Esophagus squamous epithelium (tissue), 5 donors: ENCODE measurements at places on chromosomes 13 and 19. TPM values are rescaled to one million over a fixed set of nuclear protein-coding genes. Genes with fewer than 3 reads are reported as not detected.

- H3K36me3 ChIP-seq: peaks cover 12% of the 10 kb centered on the region
- H3K4me3 ChIP-seq: no peak overlapping the region
- H3K27me3 ChIP-seq: no peaks in the 10 kb centered on the region
- no peak for DNase-seq
- no peaks in the 10 kb centered on the region for H3K4me1 ChIP-seq
Observed at GRCh38 chr13:20571676-20572075, 4.7 kb downstream of the IFT88 start.

DNA sequence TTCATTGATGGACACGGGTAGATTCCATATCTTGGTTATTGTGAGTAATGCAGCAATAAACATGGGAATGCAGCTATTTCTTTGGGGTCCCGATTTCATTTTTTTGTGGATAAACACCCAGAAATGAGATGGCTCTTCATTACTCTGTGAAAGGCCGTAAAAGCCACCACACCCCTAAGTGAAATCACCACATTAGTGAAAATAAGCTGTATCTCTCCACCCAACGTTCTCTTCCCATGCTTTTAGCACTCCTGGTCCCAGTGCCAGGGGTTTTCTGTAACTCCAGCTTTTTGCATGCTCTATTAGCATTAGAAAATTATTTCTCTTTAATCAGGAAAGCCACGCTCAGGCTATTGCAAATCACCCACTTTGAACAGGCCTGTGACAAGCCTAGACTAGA, 15.8 kb downstream of the CHAMP1 start:
- H3K27ac ChIP-seq: no peak overlapping the region
- DNase-seq: no peak
- no peaks in the 10 kb centered on the region for H3K27me3 ChIP-seq
- H3K4me1 ChIP-seq: peaks cover 20% of the 10 kb centered on the region
- H3K4me3 ChIP-seq: no peak overlapping the region
- no peaks in the 10 kb centered on the region for H3K36me3 ChIP-seq

- H3K36me3 ChIP-seq: no peaks in the 10 kb centered on the region
- peaks cover 17% of the 10 kb centered on the region for H3K4me1 ChIP-seq
- no peaks in the 10 kb centered on the region for H3K27me3 ChIP-seq
- no peak overlapping the region for H3K27ac ChIP-seq
Observed at GRCh38 chr13:101412076-101412475, 4.2 kb downstream of the NALCN start.

Gene KIR3DL1
- not detected for total RNA-seq
